ENCODE measurements at places on chromosomes 11 and 22.

- no peak for DNase-seq
Measured at GRCh38 chr11:60498853-60499252, 6.3 kb downstream of the MS4A12 start.

DNA sequence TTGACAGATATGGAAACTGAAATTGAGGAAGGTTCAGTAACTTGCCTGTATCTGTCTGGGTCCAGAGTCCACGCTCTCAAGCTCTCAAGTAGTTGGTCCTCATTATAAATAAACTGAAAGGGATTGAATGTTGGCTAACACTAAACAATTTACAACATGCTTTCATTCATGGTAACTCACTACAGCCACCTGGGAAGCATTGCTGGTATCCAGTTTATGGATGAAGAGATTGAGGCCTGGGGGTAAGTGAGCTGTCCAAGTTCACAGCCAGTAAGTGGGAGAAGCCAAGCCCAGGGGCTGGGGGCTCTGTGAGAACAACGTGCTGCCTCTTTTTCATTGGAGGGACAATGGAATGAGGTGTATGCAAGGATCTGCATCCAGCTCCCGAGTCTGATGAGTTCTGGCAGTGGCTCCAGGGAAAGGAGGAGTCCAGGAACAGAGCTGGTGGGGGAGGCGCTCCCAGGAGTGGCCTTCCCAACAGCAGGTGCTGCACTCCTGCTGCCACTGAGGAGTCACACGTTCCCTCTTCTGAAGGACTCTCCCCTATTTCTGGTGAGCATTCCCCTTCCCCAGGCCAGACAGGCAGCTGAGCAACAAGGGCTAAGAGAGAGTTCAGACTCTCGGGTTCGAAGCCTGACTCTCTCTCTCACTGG is 175.8 kb downstream of the CSNK2A3 start:
- no peak for DNase-seq

DNA sequence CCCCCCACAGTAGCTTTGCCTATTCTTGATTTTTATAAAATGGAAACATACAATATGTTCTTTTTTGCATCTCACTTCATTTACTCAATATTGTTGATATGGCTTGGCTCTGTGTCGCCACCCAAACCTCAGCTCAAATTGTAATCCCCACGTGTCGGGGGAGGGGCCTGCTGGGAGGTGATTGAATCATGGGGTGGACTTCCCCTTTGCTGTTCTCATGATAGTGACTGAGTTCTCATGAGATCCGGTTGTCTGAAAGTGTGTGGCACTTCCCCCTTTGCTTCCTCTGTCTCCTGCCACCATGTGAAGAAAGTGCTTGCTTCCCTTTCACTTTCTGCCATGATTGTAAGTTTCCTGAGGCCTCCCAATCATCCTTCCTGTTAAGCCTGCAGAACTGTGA is 431.3 kb downstream of the MN1 start:
- DNase-seq: no peak

GRCh38 chr11:115700496-115700895 is 196.3 kb upstream of the CADM1 start:
- DNase-seq: no peak

GRCh38 chr22:18048441-18048898 is 24.1 kb upstream of the MICAL3 start:
- DNase-seq: no peak

DNA sequence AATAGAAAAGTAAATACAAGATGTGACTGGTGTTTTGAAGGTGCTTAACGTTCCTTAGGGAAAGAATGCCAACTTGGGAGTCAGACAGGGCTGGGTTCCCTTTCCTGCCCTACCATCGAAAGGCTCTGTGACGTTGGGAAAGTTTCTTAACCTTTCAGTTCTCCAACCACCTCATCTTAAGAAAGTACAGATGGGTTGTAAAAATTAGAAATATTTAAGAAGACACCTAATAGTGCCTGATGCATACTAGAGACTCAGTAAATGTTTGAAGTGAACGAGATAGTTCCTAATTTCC is 1.1 kb downstream of the GTPBP1 start:
- DNase-seq: no peak

DNA sequence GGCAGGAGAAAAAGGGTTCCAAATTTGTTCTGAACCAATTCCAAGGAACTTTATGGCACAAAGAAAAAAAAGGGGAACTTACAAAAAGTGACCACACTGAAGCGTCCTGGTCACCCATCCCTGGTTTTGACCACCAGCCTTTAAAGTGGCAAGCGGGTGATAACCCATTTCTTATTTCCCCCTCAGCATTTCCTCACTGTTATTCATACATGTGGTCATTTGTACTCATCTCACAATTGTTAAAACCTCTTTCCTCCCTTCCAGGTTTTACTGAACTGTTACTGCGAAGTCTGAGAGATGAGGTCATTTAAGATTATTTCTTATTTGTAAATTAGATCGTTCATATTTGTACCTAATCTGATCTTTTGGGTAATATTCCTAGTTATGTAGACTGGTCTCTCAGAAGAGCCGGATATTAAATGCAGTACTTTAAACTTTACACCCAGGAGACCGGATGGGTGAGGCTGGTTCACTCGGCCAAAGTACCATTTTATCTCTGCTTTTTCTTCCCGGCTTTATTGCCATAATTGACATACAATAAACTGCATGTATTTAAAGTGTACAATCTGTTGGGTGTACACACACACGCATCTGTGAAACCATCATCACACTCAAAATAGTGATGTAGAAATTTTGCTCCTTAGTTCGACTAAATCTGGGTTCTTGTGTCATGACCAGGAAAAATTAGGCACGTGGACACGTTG is 47.0 kb downstream of the CDPF1 start:
- DNase-seq: no peak

DNA sequence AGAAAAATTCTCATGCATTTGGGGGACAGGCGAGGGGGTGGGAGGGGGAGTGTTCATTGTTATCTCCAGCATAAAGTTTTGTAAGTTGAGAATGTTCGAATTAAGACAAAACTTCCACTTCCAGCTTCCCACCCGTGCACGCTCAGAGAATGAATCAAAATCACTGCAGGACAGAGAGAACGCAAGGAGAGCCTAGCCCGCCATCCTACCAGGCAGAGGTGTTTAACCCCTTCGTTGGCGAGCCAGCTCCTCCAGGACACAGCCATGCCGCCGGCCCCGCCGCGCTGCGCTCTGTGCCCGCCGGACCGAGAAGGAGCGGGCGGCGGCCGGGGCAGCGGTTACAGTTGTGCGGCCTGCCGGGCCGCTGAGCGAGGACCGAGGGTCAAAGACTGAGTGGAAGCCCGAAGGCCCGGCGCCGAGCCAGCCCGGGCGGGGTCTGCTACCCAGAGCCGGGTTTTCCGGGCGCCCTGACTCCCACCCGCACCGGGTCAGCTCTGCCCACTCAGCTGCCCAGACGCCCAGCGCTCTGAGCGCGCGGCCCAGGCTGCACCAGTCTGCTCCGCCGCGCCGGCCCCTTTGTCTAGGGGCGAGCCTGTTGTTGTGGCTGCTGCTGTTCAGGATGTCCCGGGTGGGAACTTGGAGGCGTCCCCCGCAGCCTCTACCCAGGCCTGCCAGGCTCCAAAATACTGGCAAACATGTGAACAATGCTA is at the start of gene NOX4:
Gene NOX4 (minus strand): TSS at position 395 of the 710 bp plus-strand sequence. CDS start 129 bp downstream, at position 266.
- DNase-seq: no peak

DNA sequence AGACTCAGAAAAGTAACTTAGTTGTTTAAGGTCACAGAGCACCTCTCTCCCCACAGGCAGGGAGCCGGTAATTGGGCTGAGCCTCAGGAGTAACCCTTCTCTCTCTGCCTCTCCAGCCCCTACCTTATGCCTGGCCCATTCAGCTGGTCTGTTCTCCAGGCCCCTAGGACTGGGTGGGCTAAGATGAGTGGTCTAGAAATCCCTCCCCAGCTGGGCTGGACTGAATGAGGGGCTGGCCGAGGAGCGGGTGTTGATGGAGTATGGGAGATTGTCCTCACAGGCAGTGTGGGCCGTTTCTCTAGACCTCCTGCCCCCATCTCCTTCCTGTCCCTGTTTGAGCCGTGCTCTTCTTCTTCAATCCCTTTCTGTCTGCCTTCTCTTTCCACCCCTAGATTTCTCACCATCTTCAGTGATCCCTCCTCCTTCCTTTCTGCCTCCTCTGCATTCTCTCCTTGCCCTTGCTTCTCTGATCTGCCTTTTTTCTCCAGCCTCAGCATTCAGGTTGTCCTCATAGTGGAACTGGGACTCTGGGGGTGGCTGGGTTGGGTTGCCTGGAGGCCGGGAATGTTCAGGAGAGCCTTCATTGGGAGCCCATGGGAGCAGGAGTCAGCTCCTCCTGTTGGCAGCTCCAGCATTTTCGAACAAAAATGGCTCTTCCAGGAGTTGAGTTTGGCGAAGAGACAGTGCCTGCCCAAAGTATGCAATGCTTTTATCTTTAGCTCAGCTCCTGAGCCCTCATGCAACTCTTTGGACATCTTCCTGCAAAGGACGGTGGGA is 7.6 kb downstream of the ST3GAL4 start:
- no peak for DNase-seq

- no peak for DNase-seq
Measured at GRCh38 chr22:48088251-48088650, 1325.8 kb downstream of the TBC1D22A start.

DNA sequence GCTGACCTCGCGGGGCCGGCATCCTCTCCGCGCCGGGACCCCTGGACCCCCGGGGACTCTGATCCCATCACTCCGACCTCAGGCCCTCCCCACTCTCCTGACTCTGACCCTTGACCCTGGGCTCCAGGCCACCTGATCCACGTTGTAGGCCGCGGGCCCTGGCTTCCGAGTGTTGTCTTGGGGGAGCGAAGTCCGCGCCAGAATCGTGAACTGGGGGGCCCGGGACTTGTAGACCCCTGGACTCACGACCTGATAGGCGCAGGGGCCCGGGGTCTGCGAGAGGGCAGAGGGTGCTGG is 716 bp upstream of the TYMP start:
- no peak for DNase-seq

GRCh38 chr11:1854949-1855885 is 2.3 kb downstream of the LSP1 start:
- peak; percentile 36 for DNase-seq

DNA sequence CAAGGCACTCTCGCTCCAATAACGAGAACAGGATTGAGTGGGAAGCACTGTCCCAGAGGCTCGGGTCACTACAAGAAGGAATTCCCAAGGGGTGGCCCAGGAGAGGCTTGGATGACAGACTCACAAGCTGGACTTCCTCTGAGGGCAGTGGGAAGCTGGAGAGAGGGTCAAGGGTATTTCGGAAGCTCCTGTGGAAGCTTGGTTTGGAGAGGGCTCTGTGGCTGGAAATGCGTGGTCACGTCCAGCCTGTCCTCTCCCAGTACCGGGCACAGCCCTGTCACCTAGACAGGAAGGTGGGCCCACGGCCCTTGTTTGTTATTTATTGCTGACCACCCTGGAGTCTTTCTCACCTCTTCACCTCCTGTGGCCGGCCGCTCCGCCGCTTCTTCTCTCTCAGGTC is 5.3 kb downstream of the SYNGR1 start:
- DNase-seq: no peak

GRCh38 chr22:17767233-17768065 is 6.8 kb downstream of the BID start:
- peak; percentile 53 for DNase-seq

DNA sequence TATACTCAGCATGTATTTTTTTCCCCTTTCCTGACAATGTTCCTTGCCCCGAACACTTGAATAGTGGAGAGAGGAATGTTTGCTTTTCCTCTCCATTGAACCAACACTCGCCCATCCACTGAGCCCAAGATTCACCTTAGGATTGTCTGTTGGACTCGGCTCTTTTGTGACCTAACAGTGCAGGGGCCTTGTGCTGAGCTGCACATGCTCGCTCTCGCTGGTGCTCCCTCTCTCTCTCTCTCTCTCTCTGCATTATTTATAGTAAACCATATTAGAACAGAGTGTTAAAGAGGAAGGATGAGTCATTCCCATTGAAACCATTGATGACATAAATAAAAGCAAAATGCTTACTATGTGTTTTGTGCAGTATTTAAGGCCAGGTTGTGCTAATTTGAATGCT is 20.7 kb downstream of the ZBTB16 start:
- DNase-seq: no peak

- no peak for DNase-seq
Measured at GRCh38 chr11:112537026-112537425, 276.4 kb upstream of the PLET1 start.
